Pancreas (tissue), 10 donors: ENCODE measurements at places on chromosomes 16 and 17. TPM values are rescaled to one million over a fixed set of nuclear protein-coding genes. Genes with fewer than 3 reads are reported as not detected.

DNA sequence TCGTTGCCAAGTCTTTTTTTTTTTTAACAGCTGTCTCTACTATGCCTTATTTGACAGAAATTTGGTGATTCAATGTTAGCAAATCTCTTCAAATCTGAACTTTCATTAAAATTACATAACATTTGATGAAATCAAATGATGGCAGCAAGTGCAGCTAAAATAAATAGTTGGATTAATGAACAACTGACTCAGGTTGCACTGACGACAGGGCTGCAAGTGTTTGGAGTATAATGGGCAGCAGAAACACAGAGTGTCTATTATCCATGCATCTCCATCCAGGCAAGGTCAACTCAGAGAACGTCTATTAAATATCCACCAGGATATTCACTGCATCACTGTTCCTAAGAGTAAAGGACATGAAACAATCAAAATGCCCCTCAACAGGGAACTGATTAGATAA, 109.8 kb downstream of the SLC39A11 start:
- no peak for DNase-seq

DNA sequence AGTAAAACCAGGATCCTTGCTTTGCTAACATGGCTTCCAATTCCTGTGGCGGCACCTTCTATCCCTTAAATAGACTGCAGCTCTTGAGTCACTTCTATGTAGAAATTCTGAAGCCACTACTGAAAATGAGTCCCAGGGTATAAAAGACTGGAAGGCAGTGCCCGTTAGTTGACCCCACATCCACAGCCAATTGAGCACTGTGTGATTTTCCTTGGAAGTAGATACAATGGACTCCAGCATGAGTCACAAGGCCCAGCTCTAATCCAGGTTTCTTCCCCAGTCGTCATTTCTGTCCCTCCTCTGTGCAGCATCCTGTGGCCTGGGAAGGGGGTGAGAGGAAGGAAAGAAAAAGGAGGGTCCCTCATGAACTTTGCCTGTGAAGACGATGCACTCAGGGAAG, 69.5 kb downstream of the HLF start:
- DNase-seq, result no peak

- DNase-seq, result peak; percentile 67
These were observed 22.5 kb upstream of the CHMP6 start for GRCh38 chr17:80969030-80969673.

MARCHF10 gene
- total RNA-seq, result not detected

DNA sequence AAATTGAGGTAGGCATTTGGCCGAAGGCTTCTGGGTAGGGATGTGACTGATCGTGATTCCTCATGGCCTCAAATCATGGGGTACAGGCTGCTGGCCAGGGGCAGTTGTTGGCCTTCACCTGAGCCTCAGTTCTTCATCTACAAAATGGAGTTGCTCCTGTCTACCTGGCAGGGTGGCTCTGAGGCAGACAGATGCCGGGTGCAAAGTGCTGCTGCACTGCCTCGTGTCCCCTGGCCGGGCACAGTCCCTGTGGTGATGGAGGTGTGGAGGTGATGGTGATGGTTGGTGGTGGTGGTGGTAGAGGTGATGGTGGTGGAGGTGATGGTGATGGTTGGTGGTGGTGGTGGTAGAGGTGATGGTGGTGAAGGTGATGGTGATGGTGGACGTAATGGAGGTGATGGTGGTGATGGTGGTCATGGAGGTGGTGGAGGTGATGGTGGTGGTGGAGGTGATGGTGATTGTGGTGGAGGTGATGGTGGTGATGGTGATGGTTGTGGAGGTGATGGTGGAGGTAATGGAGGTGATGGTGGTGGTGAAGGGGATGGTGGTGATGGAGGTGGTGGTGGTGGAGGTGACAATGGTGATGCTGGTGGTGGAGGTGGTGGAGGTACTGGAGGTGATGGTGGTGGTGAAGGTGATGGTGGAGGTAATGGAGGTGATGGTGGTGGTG, 52.6 kb downstream of the RNF213 start:
- DNase-seq, result no peak
